NCI-H1417 (cell line): ENCODE measurements at places on chromosomes 5 and 9.

- no peak for DNase-seq
Observed at GRCh38 chr9:75691408-75691807, 199.1 kb upstream of the PCSK5 start.

DNA sequence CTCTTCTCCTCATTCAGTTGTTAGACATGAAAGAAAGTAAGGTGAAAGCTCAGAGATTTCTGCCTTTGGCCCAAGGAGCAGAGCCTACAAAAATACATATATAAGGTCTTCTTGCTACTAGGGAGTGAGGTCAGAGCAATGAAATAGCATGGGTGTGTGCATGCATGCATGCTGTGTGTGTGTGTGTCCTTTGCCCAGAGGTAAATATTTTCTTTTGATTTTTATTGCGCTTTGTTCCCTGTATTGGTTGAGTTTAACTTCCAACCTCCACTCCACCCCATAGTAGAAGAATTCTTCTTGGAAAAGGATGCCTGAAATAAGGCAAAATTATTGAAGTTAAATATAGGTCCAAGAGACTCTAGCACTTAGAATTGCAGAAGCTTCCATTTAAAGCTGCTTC, 248.0 kb upstream of the PTGER4 start:
- DNase-seq: no peak

DNA sequence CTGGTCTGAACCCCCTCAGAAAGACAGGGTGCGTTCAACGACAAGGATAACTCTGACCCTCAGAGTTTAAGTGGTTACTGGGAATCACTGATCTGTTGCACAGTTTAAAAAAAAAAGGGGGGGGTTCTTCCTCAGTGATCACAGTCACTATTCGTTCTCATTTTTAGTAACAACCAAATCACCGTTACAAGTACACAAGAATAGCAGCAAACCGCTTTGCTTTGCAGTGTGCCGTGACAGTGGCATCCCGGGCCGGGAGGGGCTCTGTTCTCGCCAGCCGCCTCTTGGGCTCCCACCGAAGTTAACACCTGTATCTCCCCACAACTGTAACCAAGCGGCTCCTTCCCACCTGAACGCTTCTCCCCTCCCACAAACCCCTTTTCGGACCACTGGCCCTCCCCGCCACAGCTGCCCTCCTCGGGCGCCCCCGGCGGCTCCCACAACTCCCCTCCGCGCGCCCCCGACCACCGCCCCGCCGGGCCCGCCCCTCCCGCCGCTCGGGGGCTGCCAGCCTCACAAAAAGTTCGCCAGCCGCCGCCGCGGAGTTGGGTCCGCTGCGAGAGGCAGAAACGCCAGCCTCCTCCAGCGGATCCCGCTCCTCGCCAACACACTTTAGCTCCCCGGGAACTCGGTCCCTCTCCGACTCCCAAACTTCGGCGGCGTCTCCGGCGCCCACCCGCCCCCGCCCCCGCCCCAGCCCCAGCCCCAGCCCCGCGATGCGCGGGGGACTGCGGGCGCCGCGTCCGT, 1.2 kb downstream of the SSBP2 start:
- DNase-seq: peak; percentile 59

DNA sequence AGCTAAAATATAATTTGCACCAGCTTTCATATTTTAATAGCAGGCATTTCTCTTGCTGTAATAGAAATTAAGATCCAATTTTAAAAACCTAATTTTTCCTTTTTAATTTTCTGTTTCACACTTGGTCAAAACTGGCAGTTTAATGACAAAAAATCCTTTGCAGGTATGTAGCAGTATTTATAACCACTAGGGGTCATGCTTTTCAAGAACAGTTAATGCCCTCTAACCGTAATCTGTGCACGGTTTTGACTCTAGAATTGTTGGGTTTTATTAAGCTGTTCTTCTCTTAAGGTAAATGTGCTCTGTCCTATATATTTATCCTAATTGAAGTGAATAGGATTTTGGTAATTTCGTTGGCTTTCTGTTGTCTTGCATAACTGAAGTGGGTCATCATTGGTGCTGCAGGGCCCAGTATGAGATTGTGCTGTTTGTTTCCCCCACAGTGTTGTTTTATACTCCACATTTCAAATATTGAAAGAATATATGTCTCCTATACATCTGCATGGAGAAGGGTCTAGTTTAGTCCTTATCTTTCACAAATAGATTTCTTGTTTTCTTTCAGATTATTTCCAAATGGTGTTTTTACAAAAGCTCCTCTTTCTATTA, 107.4 kb downstream of the SCAMP1 start:
- no peak for DNase-seq

- DNase-seq: no peak
Observed at GRCh38 chr5:136145030-136145429, 12.4 kb downstream of the SMAD5 start.

- no peak for DNase-seq
Observed at GRCh38 chr9:111980398-111980797, 83.8 kb downstream of the UGCG start.

- no peak for DNase-seq
Observed at GRCh38 chr9:92637326-92637725, 32.6 kb downstream of the IPPK start.

GRCh38 chr9:114155263-114155994, at the start of gene COL27A1:
TSS of gene COL27A1 (plus strand) at chr9:114155537. CDS start at chr9:114155951, 414 bp downstream.
- peak; percentile 59 for DNase-seq

- DNase-seq: no peak
Observed at GRCh38 chr5:58156361-58156760, 303.5 kb downstream of the PLK2 start.

DNA sequence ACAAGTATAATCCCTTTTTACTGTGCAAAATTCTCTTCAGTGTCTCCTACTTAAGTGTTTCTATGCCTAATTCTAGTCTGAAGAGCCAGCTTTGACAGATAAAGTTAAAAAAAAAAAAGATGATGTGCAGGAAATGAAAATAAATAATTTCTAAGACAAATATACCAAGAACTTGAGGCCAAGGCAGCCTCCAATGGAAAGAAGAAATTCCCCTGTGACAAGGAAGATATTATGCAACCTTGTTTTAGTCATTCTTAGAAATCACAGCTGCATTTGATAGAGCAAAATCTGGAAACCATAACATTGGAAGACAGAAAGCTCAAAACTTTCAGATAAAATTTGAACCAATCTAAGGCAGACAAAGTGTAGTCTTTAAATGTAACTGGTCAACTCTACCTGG, 375.9 kb upstream of the TLE4 start:
- DNase-seq: no peak

DNA sequence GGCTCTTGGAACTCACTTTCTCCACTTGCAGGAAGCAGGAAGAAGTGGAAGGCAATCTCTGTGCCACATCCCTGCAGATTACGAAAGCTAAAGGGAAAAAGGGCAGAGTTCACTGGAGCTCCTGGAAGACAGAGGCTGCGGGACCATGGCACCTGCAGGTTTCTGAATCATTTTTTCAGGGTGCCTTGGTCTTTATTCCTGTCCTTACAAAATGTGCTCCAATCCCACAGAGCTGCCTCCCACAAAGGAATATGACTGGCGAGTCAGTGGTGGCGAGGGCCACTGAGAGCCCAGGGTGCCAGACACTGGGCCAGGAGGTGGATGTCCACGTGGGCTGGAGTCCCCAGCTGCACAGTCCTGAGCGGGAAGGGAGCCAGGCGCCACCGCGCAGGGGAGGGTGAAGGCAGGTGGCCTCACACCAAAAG, 183.0 kb downstream of the FANCC start:
- no peak for DNase-seq

- DNase-seq: peak; percentile 8
Observed at GRCh38 chr9:72396247-72397091, 31.5 kb upstream of the ZFAND5 start.

GRCh38 chr9:81673310-81673709, 16.0 kb downstream of the TLE1 start:
- DNase-seq: no peak

DNA sequence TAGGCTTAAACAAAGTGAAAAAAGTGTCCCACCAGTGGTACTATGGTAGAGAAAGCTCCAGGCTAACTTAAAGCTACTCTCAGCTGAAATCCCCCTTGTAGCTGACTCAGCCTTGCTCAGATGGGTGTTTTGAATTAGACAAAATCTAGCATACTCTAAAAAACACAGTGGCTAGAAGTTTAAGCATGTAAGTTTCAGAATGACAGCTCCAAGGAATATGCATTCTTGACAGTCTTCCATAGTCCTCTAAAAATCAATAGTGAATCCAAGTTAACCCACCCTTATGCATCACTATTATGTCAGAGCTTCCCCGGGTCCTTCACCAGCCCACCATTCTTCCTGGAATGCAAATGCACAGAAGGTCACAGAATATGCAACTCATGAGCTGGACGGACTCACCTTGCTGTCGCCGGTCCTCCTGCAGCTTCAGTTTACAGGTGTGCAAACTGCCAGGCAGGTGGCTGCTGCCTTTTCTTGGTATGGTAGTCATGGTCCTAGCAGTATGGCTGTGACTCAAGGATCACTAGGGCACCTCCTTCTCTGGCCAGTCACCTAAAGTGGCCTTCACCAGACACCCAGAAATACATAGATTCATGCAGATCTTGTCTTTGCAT, 668 bp downstream of the RANBP3L start:
- no peak for DNase-seq

DNA sequence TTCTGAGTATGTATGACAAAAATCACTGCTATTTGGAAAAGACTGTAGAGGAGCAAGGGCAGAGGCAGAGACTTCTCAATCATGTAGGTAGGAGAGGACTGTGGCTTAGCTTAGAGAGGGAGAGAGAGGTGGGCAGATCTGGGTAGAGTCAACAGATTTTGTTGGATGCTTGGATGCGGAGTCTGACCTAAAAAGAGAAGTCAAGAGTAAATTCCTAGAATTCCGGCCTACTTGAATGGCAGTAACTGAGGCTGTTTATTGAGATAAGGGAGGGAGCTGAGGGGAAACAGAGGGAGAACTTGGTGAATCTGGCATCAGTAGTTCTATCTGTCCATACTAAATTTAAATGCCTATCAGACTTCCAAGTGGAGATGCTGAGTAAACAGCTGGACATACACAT, 2.4 kb downstream of the TICAM2 start:
- no peak for DNase-seq

DNA sequence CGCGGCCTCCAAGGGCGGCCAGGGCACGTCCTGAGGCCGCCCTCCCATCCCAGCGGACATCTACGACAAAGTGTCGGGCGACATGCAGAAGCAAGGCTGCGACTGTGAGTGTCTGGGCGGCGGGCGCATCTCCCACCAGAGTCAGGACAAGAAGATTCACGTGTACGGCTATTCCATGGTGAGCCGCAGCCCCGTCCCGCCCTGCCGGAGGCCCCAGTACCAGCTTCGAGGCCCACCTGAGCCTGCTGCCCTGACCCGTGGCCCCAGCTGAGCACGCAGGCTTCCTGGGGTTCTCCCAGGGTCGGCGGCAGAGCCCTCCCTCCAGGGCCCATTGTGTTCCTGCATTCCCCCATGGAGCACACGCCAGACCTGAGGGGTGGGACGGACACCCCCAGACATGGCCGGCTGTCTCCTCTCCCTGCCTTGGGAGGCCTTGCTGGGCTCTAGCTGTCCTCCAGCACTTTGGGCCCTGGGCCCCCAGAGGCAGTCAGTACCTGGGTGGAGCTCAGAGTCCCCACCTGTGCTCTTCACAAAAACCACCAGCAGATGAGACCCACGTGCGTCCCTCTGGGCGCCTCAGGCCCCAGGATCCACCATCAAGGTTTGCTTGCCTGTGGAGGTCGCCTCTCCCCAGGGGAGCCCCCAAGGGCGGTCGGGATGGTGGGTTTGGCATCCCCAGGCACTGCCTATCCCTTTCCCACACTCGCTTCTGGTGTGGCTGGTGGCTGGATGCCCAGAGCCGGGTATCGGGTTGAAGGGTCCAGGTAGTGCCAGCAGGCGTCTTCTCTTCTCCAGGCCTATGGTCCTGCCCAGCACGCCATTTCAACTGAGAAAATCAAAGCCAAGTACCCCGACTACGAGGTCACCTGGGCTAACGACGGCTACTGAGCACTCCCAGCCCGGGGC, 1.0 kb downstream of the PHPT1 start:
- DNase-seq: no peak

DNA sequence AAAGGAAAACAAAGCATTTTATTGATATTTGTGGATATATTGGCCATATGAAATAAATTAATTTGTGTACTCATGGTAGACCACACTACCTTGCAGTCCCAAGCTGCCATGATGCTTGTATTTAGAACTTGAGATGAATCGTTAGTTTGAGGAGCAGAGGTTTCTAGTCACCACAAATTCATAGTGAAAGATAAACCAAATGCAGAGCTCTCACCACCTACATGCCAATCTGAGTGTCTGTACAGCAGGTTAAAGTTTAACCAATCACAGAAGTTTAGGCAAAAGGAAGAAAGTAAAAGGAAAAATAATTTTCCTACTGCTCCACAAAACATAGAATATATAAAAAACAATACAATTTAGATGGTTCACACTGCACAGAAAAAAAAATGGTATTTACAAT, 163.6 kb upstream of the FTMT start:
- no peak for DNase-seq

- no peak for DNase-seq
Observed at GRCh38 chr5:114419959-114420358, 58.1 kb downstream of the KCNN2 start.

DNA sequence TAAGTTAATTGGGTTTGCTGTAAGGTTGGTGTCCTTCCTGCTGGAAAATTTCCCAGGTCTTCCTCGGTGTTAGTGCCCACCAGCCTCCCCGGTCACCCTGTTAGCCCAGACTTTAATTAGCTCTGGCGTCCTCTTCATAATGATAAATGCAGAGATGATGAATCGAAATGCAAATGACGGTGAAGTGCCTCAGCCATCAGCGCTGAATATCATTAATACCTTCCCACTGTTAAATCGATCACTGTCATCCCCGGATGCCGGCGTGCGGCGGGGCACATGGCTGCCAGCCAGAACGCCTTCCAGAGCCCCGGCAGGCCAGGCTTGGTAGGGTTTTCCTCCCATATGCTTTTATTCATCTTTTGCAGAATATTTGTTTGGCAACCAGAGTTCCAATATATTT, 204.5 kb downstream of the IRX2 start:
- no peak for DNase-seq

- no peak for DNase-seq
Observed at GRCh38 chr9:75019022-75019421, 9.1 kb downstream of the CARNMT1 start.

- DNase-seq: no peak
Observed at GRCh38 chr9:137380606-137381005, 42.4 kb downstream of the EXD3 start.

DNA sequence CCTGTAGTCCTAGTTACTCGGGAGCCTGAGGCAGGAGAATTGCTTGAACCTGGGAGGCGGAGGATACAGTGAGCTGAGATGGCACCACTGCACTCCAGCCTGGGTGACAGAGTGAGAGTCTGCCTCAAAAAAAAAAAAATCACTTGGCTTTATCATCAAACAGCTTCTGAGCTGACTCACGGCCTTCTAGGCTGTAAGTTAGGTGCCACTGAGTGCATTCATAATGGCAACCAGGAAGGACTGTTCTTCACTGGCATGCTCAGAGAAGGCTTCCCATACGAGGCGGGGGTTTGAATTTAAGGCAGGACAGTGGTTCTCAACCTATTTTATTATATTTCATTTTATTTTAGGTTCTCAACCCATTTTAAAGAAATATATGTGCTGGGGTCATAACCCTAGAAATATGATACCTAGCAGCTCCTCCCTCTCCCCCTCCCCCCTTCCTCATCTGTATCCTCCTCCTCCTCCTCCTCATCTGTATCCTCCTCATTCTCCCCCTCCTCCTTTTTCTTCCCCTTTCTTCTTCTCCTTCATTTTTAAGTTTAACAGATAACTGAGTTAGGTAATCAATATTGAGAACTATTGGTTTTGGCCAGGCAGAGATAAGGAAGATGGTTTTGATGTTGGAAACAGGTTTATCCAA, 19.0 kb upstream of the LHFPL2 start:
- no peak for DNase-seq
